ENCODE measurements at places on chromosomes 4 and X.

DNA sequence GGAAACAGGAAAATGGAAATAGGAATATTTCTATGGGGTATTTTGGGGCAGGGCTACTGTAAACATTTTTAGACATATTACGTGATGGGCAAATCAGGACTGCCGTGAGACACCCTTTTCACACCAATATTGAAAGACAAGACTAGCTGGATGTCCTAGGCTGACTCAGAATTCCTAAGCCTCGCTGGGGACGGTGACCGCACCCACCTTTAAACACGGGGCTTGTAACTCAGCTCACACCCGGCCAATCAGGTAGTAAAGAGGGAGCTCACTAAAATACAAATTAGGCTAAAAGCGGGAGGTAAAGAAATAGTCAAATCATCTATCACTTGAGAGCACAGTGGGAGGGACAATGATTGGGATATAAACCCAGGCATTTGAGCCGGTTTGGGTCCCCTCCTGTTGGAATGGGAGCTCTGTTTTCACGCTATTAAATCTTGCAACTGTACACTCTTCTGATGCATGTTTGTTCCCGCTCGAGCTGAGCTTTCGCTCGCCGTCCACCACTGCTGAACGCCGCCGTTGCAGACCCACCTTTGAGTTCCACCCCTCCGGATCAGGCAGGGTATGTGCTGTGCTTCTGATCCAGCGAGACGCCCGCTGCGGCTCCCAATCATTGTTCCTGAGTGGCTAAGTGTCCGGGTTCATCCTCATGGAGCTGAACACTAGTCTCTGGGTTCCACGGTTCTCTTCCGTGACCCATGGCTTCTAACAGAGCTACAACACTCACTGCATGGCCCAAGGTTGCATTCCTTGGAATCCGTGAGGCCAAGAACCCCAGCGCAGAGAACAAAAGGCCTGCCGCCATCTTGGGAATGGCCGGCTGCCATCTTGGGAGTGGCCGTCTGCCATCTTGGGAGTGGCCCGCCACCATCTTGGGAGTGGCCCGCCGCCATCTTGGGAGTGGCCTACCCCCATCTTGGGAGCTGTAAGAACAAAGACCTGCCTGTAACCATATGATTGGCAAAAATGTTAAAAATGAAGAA is 152.6 kb downstream of the CRLF2 start:
- no peak for DNase-seq

DNA sequence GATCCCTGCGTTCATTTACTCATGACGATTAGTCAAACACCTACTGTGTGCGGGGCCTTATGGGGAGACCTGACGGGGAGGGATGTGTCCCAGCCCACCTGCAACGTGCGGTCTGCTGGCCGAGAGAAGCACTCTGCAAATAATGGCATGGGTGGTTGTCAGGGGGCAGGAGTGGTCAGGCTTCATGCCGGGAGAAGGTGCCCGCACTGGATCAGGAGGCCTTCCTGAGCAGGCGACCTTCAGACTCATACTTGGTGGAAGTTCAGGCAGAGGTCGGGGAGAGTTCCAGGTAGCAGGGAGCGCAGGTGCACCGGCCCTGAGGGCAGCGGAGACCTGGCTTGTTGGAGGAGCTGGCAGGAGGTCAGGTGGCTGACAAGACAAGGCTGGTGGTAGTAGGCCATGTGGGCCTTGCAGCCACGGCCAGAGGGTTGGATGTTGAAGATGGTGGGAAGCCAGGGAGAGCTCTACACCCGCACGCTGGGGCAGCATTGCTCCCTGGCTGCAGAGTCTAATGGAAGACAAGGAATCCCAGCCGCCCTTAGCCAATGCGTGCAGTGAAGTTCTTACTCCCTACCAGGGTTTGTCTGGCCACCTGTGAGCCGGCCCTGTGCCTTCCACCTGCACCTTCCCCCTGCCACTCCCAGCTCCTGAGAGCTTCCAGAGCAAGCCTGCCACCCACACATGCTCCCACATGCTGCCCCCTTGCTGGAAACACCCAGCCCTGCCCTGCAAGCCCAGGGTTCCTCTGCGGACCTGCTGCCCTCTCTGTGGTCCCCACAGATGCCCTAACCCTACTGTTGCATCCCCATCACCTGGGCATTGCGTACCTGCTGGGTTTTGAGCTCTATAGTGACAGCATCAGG is 97.3 kb downstream of the PSAPL1 start:
- DNase-seq, result no peak

- no peak for DNase-seq
These were observed 37.8 kb downstream of the ACOT9 start for GRCh38 chrX:23705235-23705634.

- DNase-seq, result no peak
These were observed 29.1 kb downstream of the SPARCL1 start for GRCh38 chr4:87500092-87500462.

DNA sequence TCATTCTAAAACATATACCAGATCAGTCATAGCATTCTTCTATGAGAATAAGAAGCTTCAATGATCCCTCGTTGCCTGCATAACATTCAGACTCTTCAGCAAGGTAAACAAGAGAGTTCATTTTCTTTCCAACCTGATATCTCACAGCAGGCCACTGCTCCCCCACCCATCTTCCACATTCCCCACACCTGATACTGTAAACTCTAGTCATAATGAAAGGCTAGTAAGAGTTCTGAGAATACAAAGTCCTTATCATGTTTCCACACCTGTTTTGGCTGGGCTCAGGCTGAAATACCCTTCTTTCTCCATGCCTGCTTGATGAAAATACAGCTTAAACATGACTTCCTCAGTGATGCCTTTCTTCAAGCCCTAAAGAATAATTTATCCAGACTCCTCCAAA is 2.3 kb upstream of the AASDH start:
- DNase-seq, result no peak

Data from stimulated activated CD4-positive, alpha-beta T cell treated with anti-CD3 and anti-CD28 coated beads, Interleukin-1b, Interleukin-23, amount 100 ng/mL, for 24 hours (primary cell).